ENCODE measurements at places on chromosomes 11 and 22.

DNA sequence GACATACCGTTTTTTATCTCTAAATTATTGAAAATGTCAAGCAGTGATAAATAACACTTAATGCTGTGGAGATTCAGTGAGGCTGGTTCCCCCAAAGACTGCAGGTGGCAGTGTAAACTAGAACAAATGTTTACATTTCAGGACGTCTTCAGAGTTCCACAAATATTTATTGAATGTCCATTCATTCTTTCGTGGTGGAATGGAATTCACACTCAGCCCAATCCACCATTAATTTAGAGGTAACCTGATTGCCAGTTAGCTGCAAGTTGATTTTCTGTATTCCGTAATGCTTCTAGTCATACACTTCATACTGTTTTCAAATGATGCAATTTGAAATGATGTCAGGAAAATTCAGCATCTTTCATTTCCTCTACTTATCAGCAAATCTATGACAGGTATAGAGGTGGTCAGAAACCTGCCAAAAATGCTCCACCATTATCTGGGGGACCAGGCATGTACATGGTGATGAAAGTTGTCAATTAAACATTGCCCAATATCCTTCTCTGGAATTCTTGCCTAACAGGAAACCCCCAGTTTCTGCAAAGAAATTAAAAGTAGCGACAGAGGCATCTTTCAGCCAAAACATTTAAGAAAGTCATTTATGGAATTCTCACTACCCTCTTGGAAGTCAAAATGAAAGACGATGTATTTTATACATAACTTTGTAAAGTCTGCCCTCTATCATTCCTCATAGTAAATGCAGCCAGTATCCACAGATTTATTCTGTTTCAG, 94.3 kb upstream of the BMAL1 start:
- no peak for DNase-seq

GRCh38 chr11:59151761-59152160, 9.1 kb downstream of the FAM111A start:
- no peak for DNase-seq

- DNase-seq, result no peak
These were observed 14.8 kb downstream of the CSF2RB start for GRCh38 chr22:36928196-36928595.

- no peak for DNase-seq
These were observed 44.7 kb downstream of the SNX19 start for GRCh38 chr11:130871616-130872015.

DNA sequence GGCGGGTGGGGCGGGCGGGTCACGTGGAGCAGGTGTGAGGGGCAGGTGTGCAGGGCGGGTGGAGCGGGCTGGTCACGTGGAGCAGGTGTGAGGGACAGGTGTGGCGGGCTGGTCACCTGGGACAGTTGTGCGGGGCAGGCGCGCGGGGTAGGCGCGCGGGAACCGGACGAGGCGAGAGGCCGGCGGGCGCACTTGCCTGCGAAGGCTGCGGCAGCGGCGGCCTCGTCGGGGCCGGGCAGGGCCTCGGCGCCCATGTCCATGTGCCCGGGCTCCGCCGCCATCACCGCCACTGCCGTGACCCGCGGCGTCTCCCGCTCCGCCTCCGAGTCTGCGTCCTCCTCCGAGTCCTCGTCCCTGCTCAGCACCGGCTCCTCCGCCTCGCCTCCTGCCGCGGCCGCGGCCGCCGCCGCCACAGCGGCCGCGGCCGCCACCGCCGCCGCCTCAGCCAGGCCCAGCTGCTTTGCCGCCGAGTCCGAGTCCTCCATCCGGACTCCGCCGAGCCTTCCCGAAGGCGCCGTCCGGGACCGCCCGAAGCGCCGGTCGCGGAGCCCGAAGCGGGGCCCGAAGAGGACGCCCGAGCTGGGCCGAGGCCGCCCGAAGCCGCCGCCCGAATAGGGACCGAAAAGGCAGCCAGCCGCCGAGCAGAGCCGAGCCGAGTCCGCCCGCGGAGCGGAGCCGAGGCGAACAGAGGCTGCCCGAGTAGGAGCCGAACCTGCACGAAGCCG, at the start of gene DEAF1:
Gene DEAF1 (minus strand): TSS at position 660 of the 725 bp plus-strand sequence. CDS start 175 bp downstream, at position 485.
- peak; percentile 98 for DNase-seq

DNA sequence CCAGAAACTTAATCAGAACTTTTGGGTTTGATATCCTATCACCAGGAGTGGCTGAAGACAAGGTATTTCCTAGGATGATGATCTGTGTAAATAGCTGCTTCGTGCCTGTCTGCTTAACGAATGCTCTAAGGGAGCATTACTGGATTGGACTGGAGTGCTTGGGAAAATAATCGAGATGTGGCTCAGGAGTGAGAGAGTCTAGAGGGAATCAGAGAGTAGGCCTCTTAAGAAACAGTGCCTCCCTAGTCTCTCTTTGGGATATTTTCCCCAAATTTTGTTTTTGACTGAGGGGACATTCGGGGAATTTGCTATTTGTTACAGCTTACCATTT, 2.5 kb downstream of the MAML2 start:
- no peak for DNase-seq

DNA sequence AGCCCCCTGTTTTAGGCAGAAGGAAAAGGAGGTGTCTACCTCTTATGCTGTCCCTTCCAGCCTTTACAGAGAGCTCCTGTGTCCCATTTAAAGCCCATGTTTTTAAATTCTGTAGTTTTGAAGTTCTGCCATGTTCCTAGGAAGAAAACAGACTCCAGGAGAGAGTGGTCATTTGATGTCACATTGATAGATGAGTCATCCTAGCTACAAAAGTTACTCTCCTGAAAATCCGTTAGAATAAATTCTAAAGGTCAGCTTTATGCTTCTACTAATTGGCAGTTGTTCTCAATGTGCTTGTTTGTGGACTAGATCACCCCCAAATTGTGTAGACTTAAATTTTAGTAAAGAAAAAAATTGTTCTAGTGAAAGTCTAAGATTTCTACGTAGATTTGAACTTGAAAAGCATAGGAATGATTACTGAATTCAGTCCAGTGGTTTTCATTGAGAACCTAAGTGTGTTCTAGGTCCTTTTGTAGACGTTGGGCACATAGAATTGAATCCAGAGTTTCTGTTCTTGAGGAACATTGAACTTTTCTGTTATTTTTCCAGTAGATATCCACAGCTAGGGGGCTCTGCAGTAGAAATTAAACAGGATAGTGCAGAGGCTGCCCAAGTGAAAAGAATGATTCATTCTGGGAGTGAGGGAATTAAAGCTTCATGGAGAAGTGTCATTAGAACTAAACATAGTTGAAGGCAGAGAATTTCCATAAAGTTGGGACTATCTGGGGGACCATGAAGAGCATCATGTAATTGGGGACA, 140.6 kb upstream of the RASSF10 start:
- no peak for DNase-seq

- DNase-seq, result no peak
These were observed 62.4 kb downstream of the DSCAML1 start for GRCh38 chr11:117734601-117735024.

- no peak for DNase-seq
These were observed 3.7 kb upstream of the RPS6KA4 start for GRCh38 chr11:64355078-64355940.

GRCh38 chr22:32803020-32803737, 1.7 kb downstream of the TIMP3 start:
- no peak for DNase-seq

DNA sequence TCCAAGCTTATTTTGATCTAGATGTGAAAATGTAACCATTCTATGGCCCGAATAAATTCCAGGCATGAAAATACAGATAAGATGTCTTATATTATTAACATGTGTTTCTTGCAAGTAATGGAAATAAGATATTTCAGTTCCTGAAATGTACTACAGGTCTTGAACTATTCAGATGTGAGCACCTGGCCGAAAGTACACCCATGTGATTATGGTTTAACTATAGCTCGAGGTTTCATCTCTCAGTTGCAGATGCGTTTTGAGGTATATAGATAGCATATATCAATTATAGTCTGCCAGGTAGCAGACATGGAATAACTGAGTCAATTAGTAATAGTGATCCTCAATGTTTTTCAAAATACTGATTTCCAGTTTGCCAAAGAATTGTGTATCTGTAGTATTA, 68.3 kb downstream of the DDIAS start:
- no peak for DNase-seq

DNA sequence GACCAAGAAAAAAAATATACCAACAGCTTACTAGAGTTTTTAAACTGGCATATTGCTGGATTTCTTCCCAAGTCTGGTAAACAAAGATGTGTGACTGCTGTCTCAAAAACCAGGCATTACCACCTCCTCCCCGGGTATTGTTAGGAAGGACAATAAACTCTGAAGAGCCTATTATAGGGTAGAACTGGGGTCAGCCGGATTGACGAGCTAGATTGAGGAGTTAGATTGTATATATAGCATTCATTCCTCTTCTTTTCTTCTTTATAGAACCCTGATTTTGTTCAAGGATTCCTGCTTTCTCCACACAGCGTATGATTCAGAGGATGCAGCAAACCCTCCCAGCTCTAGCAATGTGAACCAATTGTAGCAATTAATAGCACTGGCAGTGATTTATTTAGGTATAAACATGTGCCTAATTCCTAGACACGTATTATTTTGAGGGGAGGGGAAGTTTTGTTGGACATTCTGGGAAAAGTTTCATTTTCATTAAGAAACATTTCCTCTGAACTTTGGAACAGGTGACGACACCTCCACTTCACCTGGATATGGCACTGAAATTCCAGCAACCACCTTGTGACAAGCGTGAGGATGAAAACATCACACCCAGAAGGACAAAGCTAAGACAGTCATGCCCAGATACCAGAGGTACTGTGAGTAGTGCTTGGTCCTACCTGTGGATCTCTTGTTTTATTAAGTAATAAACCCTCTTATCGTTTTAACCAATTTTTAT, 679.4 kb upstream of the KIRREL3 start:
- DNase-seq, result no peak

DNA sequence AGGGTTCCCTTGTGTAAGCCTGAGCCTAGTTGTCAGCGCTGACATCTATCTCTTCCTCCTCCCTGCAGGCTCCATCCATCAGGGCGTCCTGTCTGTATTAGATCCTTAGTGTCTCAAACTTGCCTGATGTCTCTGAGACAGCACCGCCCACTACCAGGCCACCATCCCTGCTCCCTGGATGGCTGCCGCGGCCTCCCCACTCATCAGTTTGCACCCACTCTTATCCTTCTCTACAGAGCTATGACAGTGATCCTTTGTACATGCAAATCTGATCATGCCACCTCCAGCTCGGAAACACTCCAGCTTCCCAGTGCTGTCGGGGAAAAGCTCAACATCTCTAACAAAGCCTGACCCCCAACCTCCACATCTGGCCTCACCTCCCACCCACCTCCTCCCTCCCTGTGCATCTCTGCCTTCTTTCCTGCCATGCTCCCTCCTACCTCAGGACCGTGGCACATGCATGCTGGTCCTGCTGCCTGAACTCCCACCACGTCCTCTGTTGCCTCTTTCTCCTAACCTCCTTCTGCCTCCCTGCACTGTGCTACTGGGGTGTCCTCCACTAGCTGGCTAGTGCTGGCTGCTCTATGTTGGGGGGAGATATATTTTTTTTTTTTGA, 61.6 kb upstream of the EIF3D start:
- no peak for DNase-seq

GRCh38 chr22:40751250-40751649, 67.9 kb downstream of the SLC25A17 start:
- no peak for DNase-seq

DNA sequence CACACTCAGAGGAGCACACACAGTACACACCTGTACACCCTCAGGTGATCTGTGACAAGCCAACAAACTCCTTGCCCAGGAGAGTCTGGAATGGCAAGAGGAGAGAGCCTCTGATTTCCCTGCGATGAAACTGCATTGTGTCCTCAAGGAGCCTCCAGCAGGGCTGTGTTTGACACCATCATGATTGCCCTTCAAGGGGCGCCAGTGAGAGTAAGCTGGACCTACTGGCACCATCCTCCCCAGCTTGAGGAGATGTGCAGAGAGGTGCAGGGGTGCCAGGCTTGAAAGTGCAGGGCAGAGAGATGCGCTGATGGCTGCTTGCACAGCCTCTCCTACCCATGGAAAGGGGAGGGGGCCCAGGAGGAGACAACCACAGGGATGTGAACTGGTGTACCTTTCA, 188.8 kb upstream of the CADM1 start:
- no peak for DNase-seq

DNA sequence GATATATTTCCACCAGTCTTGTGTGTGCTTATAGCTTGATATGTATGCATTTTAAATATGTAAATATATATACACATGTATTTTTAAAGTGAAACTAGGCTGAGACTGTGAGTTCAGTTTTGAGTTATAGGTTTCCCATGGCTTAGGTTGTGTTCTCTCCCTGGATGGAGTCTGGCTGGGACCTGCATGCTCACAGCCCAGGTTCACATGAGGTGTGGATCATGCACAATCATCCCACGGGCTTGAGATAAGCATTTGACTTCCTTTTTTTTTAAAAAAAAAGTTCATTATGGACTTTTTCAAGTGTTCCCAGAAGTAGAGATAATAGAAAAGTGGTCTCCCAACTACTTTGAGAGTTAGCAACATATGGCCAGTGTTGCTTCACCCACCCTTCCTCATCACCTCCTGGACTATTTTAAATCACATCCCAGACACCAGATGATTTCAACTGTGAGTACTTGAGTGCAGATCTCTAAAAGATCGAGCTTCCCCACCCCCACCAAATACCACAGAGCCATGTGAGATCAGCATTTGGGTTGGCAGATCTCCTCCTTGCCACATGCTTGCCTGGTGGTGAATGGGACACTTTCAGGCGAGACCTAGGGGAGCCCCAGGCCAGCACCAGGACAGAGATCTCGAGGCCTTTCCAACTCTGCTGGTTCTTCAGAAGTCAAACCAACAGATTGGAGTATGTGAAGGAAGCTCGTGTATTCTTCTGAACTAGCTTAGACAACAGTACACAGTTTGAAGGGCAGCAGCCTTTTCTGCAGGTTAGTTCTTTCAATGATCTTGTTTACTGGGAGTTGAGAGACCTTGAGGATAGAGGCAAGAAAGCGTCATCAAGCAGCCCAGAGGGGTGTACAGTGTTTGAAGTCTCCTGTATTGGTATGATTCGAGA, 15.9 kb downstream of the MED15 start:
- DNase-seq, result no peak

DNA sequence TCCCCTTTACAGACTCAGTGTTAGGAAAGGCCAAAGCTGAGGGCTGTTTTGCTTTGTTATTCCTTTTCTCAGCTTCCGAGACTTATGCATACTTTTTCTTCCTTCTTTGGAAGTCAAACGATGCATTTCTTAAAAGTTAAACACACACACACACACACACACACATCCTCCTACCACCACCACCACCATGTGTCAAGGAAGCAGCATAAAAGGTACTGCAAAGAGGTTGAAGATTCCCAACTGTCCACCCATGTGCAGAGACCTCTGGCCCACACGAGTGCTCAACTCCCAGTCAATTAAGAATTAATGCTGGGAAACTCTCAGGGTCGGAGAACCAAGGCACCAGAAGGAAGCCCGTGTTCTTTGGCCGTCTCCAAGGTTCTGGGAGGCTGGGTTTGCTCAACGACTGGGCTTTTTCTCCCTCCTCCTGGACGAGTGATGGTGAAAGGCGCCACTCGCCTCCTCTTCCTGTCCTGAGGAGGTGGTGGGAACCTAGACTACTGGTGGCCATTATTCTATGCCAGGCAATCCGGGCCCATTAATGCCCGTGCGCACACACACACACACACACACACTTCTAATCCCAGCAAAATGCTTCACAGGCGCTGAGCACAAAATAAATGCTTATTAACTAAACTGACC, 15.1 kb downstream of the MN1 start:
- no peak for DNase-seq
